ENCODE measurements at places on chromosomes 1 and 21.

DNA sequence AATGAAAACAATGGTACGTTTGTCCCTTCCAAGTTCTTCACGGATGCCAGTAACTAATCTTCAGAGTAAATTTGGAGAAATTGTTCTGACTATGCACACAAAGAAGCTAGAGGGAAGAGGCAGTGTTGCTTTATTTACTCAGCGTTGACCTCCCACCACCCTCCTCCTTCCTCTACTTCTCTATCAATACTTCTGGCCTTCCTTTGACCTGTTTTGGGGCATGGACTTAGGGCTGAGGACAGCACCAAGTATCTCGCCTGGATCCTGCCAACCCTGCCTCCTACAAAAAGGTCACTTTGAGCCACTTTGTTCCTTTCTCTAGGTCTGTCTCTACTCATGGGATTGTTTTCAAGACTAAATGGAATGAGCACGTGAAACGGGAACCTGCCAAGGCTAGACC lies 282.6 kb downstream of the DSCAM start:
- no peak for DNase-seq

DNA sequence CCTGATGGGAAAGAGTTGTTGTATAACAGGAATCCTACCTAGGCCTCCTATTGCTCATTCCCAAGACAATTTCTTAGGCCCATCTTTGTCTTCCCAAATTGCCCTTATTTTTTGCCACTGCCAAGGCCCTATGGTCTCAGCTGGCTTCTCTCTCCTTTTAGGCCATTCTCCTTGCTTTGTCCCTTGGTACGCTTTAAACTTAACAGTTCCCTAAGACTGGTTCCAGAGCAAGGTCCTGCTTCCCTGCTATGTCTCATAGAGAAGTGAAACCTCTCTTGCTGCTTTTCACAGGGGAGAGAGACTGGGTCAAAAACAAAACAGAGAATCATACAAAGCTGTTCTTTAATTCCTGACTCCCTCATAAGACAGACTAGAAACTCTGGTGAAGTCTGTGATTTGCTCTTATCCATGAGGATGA lies 77.1 kb downstream of the XCL2 start:
- DNase-seq = no peak

- DNase-seq = no peak
These were observed 130.9 kb upstream of the ZBTB40 start for GRCh38 chr1:22320587-22321344.

- peak; percentile 83 for DNase-seq
These were observed 74.6 kb downstream of the DNTTIP2 start for GRCh38 chr1:93804412-93804811.

DNA sequence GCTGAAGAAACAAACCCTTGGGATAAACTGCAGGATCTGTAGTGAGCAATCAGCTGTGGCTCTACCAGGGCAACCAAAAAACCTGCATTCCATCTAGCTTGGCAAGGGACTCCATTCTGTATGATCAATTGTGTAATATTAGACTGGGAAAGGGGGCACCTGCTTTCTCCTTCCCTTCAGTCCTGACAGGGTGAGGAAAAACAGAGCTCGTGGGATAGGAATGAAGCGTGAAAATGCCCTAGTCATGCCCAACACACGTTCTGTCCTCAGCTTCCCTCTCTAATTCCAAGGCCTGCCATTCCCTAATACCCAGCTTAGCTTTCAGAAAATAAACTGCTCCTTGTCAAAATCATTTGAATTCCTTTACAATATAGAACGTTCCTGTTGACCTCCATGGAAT lies 442.3 kb downstream of the PLPP3 start:
- no peak for DNase-seq

GRCh38 chr1:101004061-101004460 lies 21.5 kb downstream of the DPH5 start:
- no peak for DNase-seq

All from HS-27A (cell line).